ENCODE measurements at places on chromosomes 7 and 10.

DNA sequence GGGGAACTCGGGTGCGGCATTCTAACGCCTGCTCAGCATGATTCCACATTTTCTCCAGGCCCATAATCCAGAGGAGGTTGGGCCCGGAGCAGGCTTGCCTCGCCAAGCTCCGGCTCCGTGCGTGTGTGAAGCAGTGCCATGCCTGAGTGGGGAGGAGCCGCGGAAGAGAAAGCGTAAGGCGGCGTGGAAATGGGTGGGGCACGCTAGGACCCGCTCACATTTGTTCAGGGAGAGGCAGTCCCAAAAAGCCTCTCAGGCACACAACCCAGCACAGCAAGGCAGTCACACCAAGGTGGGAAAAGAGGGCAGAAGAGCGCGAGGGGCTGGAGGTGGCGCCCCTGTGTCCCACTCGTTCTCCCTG is 695 bp upstream of the VDAC2 start:
- DNase-seq = peak; percentile 79

- DNase-seq = no peak
These were observed 91.7 kb upstream of the ZMIZ1 start for GRCh38 chr10:78976825-78977755.

DNA sequence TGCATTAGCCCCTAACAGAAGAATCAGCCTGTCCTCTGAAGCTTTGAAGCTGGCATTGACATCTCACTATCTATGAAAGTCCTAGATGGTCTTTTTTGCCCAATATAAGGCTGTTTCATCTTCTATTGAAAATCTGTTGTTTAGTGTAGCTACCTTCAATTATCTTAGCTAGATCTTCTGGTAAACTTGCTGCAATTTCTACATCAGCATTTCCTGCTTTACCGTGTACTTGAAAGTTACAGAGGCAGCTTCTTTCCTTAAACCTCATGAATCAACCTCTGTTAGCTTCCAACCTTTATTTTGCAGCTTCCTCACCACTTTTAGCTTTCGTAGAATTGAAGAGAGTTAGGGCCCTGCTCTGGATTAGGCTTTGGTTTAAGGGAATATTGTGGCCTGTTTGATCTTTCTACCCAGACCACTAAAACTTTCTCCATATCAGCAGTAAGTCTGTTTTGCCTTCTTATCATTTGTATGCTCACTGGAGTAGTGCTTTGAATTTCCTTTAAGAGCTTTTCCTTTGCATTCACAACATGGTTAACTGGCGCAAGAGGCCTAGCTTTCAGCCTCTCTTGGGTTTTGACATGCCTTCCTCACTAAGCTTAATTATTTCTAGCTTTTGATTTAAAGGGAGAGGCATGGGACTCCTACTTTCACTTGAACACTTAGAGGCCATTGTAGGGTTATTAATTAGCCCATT is 32.5 kb downstream of the ARID5B start:
- no peak for DNase-seq

- no peak for DNase-seq
These were observed 57.2 kb downstream of the ITIH5 start for GRCh38 chr10:7609556-7609955.

GRCh38 chr7:100483722-100484672 is at the start of gene NYAP1:
Gene NYAP1 (plus strand): TSS chr7:100483927. CDS start chr7:100485312, 1,385 bp downstream.
- no peak for DNase-seq

GRCh38 chr10:43649185-43649523 is 473 bp upstream of the ZNF32 start:
- DNase-seq = no peak

- DNase-seq = no peak
These were observed 62.0 kb upstream of the PODXL start for GRCh38 chr7:131618391-131618790.

DNA sequence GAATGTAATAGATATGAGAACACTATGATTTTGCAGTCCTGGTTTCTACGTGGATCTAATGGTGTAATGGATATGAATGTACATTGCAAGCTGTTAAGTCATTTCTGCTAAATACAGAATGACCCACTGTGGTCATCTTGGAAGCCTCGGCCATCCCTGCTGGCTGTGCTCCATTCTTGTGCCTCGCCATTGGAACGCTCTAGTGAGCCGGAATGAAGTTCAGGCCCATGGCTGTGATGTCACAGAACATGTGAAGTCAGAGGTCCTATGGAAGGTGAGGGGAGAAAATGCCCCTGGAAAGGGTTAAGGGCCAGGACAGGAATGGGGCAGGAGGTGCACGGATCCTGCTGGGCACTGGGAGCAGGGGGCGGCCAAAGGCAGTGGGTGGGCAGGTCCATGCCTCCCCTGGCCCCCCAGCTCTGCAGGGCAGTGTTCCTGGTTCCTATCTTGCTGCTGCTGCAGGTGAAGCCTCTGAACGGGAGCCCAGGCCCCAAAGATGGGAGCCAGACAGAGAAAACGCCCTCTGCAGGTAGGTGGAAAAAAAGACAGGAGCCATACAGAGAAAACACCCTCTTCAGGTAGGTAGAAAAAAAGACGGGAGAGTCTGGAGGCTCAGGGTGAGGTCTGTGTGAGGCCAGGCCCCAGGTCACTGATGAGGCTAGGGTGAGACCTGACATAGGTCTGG is at the start of gene LLCFC1:
Gene LLCFC1 (plus strand): TSS at position 259 of the 685 bp plus-strand sequence. CDS start 138 bp downstream, at position 397.
- DNase-seq = no peak

DNA sequence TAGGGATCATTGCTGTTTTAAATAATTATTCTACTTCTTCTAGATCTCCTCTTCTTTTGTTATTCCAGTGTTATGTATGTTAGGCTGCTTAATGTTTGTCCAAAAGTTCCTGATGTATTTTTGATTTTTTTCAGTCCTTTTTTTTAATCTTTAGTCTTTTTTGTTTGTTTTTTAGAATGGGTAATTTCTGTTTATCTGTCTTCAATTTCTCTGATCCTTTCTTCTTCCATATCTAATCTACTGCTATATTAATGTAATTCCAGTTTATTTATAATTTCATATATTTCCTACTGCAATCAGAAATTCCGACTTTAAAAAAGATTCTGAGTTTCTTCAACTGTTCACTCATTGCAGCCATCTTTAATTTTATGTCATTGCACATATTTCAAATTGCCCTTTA is 452.8 kb upstream of the POT1 start:
- no peak for DNase-seq

DNA sequence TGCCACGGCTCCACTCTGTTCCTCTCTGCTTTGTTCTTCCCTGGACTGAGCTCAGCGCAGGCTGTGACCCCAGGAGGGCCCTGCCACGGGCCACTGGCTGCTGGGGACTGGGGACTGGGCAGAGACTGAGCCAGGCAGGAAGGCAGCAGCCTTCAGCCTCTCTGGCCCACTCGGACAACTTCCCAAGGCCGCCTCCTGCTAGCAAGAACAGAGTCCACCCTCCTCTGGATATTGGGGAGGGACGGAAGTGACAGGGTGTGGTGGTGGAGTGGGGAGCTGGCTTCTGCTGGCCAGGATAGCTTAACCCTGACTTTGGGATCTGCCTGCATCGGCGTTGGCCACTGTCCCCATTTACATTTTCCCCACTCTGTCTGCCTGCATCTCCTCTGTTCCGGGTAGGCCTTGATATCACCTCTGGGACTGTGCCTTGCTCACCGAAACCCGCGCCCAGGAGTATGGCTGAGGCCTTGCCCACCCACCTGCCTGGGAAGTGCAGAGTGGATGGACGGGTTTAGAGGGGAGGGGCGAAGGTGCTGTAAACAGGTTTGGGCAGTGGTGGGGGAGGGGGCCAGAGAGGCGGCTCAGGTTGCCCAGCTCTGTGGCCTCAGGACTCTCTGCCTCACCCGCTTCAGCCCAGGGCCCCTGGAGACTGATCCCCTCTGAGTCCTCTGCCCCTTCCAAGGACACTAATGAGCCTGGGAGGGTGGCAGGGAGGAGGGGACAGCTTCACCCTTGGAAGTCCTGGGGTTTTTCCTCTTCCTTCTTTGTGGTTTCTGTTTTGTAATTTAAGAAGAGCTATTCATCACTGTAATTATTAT is 1.2 kb downstream of the CLDN4 start:
- no peak for DNase-seq

- DNase-seq = no peak
These were observed 287.7 kb downstream of the NRG3 start for GRCh38 chr10:82162549-82163195.

DNA sequence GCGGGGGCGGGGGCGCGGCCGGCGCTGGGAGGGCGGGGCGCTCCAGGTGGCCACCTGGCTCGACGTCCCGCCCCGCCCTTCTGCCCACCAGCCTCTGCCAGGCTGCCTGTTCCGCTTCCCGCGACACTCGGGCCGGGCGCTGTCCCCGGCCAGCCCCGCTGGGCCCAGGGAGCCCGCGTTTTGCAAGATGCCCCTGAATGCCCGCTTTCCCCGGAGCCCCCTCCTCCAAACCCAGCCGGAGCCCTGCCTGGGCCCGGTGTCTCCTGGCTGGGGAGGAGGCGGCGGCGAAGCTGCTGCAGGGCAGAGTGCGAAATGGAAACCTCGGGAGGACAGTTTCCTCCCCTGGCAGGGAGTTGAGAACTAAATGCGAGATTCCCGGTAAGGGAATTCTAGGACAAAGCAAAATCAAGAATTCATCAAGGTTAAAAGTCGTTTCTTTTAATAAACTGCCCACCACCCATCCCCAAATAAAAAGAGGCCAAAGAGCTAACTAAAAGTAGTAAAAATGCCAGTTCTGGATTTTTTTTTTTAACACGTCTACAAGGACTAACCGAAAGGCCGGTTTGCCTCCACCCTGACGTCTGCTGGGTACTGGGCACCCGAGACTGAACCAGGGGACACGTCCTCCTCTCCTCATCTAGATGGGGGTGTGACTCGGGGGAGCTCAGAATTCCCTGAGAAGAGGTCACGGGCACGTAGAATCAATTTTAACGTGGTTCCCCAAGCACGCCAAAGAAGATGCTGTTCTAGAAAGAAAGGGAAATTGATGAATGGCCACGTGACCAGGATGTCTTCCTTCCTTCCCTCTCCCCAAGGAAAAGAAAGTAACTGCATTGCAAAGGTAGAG is 200.4 kb upstream of the NFE2L3 start:
- DNase-seq = no peak

GRCh38 chr10:76125900-76126299 is 694.5 kb downstream of the LRMDA start:
- DNase-seq = no peak

DNA sequence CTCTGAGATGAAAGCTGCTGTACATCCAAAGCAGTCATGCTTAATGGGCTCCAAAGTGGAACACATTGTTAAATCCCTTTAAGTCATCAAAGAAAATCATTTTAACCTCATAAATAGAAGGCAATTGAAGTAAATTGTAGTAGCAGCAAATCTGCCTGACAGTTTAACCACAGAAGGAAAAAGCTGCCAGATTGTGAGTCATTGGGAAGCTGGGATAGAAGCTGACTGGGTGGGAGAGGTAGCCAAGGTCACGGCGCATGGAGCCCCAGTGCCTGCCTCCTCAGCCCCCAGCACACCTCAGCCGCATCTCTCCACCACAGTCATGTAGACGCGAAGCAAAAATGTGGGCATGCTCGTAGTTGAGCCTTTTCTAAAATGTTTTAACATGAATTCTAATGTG is 44.0 kb downstream of the TARP start:
- DNase-seq = no peak

GRCh38 chr7:55515569-55516279 is 56.6 kb downstream of the VOPP1 start:
- no peak for DNase-seq

All from KG1 (cell line).